ENCODE measurements at places on chromosomes 7 and 10.

DNA sequence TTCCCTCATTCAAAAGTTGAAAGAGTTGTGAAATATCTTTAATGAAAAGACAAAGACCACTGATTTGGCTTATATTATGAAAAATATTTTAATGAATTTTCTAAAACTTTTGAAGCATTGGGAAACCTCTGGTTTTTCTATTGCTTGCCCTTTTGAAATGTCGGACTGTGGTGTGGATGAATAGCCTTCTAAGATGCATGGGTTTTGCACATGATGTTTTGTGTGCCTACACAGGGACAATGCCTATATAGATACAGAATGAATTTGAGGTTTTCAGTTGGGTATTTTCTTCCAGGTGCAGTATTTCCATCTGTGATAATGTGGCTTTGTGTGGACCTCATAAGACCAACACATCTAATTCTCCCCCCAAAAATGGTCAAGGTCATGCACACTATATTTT is 1437.9 kb downstream of the REEP3 start:
- DNase-seq = no peak

DNA sequence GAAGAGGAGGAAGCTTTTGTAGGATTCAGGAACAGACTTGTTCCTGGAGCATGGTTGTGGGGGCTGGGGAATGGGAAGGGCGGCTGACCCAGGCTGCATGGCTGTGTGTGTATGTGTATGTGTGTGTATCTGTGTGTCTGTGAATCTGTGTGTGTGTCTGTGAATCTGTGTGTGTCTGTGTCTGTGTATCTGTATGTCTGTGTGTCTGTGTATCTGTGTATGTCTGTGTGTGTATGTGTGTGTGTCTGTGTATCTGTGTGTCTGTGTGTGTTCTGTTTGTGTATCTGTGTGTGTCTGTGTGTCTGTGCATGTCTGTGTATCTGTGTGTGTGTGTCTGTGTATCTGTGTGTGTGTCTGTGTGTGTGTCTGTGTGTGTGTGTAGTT is 6.6 kb upstream of the STX1A start:
- no peak for DNase-seq

GRCh38 chr10:60536529-60537114 is 146.9 kb upstream of the ANK3 start:
- peak; percentile 16 for DNase-seq

DNA sequence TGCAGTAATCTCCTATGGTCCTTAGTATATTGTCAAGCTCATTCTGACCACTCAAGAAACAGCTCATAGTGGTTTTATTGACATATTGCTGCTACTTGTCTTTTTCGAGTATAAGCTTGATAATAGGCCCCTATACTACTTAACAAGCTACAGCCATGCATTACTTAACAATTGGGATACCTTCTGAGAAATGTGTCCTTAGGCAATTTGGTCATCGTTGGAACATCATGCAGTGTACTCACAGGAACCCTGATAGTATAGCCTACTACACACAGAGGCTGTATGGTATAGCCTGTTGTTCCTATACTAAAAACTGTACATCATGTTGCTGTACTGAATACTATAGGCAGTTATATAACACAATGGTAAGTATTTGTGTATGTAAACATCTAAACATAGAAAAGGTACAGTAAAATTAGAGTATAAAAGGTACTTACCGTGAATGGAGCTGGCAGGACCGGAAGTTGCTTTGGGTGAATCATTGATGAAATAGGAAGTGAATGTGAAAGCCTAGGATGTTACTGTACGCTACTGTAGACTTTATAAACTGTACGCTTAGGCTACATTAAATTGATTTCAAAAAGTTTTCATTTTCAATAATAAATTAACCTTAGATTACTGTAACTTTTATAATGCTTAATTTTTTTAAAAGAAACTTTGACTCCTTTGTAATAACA is 160.9 kb downstream of the LRRC4 start:
- DNase-seq = no peak

DNA sequence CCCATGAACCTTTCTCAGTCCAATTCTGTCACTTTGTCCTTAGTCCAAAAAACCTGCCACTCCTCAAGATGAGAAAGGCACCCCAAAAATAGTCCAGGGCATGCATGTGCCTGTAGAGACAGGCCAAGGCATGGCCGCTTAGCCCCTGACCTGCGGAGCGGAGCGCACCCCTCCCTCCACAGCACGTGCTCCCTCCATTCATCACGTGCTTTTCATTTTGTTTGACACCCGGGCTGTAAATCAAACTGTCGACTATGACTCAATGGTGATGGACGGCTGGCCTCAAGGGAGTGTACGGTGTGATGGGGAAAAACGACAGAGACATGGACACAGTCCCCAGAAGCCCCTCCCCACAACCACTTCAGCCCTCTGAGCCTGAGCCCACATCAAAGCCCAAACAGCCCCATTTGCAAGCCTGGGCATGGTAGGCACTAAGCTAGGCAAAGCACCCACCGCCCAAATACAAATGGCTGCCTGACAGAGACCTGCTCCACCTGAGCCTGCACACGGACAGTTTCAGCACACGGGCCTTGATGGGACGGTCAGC is 90.6 kb downstream of the ZRANB1 start:
- DNase-seq = no peak

DNA sequence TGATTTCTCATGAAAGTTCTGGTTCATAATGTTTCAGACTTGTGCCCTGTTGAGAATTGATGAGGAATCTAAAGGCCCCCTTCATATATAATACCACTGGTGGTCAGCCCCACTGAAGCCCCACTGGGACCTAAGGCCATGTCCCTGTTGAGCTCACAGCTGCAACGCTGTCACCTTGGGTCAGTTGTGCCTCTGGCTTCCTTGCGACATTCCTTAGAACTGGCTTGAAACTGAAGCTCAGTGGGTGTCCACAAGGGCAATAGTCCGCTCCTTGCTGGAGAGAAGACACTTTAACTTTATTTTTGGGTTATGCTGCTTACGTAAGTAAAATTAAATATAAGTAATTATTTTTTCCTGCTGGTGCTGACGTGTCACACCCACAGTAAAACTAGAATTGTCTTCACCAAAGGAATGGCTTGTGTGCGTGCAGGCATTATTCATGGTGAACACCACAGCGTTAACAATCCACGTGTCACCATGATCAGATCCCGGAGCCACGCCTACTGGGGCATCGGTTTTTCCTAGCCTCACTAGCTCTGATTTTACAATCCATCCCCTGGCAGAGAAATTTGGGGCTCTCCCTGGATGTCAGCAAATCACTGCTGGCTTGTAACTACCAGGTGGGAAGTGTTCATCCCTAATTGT is 66.5 kb downstream of the BICC1 start:
- peak; percentile 46 for DNase-seq

DNA sequence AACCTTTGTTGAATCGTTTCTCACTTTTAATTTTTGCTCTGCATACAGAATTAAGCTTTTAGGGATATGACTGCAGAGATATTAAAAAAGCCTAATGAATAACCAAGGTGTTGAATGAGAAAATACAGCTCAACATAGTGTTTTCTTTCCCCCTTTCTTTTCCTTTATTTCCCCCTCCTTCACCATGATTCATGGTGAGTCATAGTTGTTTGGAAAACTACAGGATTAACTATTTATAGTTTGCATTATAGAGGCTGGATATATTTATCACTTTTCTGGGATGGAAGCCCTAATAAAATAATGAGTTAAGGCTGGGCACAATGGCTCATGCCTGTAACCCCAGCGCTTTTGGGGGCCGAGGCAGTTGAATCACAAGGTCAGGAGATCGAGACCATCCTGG is 115.0 kb downstream of the DNAJB9 start:
- peak; percentile 1 for DNase-seq

DNA sequence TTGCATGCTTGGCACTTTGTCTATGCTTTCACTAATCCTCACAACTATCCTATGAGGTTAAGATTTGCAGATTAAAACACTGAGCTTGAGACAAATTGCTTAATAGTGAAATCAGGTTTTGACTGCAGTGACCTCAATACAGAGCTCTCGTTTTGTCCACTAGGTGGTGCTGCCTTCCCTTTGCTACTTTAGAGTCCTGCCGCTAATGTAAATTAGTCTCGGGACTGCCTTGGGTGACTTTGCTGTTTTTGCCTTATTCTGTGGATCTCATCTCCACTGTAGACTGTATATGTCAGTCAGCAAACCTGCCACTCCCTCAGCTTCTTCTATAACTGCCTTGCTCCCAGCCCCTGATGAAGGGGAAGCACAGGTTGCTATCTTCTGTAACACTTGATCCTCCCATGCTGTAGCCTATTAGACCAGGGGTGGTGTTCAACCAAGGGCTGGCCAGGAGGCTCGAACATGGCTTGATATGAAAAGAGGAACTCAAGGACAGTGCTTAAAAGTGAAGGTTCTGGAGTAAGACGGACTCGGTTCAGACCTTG is 26.0 kb downstream of the ASB4 start:
- peak; percentile 82 for DNase-seq

GRCh38 chr10:35668865-35669650 is 27.0 kb upstream of the FZD8 start:
- DNase-seq = no peak

DNA sequence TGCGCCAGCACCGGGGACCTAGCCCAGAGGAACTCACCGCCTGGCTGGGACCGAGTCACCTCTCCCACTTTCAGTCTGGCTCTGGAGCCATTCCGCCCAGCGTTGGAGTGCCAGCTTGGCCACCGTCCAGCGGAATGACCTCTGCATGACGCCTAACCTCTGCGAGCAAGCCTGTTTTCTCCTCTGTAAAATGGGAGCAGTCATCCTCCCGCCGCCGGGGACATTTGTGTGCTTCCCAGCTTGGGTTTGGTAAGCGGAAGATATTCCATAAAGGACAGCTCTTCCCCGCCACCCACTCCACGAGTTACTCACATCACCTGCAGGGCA is 1.3 kb upstream of the ZCCHC24 start:
- no peak for DNase-seq

- DNase-seq = peak; percentile 41
These were observed 18.6 kb downstream of the WDR37 start for GRCh38 chr10:1074748-1075308.

DNA sequence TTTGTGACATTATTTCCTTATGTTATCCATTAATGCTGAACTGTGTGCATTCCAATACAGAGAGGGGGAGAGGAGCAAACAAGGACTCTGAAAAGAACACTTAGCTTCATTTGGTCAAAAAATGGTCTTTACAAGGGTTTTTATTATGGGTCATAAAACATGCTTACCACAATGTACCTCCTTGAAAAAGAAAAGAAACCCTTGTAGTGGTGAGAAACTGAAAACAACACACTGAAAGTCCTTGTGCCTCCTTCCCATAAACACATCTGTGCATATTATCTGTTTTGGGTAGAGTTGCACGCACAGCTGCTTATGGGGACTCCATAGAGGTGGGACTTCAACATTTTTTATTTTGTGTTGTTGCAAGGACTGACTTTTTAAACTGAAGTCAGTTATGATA is 98.7 kb downstream of the CDK6 start:
- no peak for DNase-seq

GRCh38 chr7:77216181-77216845 is 16.7 kb upstream of the FGL2 start:
- DNase-seq = no peak

DNA sequence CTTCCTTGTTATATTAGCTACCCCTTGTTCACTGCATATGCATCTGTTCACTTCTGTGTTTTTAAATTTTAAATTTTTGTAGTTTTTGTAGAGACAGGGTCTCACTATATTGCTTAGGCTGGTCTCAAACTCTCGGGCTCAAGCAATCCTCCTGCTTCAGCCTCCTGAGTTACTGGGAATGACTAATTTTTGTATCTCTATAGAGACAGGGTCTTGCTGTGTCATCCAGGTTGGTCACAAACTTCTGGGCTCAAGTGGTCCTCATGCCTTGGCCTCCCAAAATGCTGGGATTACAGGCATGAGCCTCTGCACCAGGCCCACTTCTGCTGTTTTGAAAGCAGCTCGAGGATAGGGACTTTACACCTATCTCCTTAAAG is 64.6 kb downstream of the PRTFDC1 start:
- no peak for DNase-seq

DNA sequence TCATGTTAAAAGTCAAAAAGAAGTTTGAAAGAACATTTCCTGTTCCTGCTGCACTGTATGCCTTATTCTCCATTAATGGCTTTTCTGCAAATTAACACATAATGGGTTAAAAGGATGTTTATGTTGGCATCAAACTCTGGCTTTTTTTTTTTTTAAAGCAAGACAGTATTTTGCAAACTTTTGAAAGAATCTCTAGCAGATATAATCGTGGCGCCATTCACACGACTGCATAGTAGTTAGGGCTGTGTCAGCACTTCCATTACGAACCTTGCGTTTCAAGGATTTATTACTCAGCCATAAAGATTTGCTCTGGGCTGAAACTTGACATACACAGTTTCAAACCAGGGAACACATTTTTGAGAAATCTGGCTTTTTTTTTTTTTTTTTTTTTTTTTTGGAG is 207.8 kb downstream of the DYNC1I1 start:
- no peak for DNase-seq

GRCh38 chr10:20598590-20598989 is 298.5 kb downstream of the NEBL start:
- DNase-seq = peak; percentile 73

- no peak for DNase-seq
These were observed 2.2 kb upstream of the MET start for GRCh38 chr7:116669769-116670168.

DNA sequence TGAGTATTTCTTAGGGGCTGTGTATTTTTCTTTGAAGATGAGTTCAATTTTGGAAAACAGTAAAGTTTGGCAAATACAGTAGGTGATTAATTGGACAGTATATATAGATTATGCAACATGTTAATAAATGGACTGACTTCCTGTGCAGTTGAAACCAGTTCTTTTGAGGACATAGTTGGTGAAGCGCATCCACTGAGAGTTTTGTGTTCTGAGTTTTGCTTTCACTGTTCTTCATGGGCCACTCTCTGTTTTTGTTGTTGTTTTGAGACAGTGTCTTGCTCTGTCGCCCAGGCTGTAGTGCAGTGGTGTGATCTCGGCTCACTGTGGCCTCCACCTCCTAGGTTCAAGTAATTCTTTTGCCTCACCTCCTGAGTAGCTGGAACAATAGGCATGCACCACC is 109.0 kb downstream of the SDHAF3 start:
- no peak for DNase-seq

DNA sequence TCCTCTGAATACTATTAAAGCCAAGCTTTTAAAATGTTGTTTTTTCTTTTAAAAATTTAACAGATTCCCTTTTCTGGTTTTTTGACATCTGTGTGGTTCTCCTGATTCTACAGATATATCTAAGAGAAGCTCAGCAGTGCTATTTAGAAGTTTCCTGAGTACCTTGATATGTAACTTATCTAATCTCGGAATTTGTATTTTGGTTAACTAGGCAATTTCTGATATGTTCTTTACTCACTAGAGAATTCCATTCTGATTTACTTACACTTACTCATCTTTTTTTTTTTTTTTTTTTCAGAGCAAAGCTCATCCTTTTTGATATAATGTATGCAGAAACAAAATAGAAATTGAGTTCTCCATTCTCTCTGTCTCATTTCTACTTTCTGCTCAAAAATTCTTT is 63.8 kb downstream of the PALS2 start:
- no peak for DNase-seq

GRCh38 chr7:124989911-124990310 is 60.3 kb upstream of the POT1 start:
- peak; percentile 32 for DNase-seq

Measured in cardiac fibroblast (primary cell).